BJ (cell line): ENCODE measurements at places on chromosomes 2 and 18.

- DNase-seq: no peak
Observed at GRCh38 chr2:26235089-26235488, 9.3 kb downstream of the HADHA start.

DNA sequence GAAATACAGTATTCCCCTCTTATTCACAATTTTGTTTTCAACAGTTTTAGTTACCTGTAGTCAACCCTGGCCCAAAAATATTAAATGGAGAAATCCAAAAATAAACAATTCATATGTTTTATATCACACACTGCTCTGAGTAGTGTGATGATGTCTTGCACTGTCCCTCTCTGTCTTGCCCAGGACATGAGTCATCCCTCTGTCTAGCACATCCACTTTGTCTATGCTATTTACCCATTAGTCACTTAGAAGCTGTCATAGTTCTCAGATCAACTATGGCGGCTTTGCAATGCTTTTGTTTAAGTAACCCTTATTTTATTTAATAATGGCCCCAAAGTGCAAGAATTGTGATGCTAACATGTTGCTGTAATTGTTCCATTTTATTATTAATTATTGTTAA lies 380.6 kb upstream of the REG3G start:
- DNase-seq: no peak

GRCh38 chr2:50535256-50535655 lies 496.7 kb downstream of the NRXN1 start:
- DNase-seq: no peak

DNA sequence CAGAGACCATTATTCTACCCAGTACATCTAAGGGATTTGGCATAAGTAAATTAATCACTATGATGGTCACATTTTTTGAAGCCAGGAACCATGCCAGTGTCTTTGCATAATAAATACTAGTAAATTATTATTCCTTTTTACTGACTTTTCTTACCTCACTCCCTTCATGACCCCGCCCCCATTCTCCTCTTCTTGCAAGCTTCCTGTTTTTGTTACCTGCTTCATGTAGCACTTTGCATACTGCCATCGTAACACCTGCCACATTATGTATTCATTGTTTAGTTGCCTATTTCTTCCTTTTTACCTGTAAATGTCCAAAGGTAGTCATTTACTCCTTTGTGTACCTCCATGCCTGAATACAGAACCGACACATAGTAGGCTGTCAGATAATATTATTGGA lies 309.5 kb downstream of the KIAA1328 start:
- no peak for DNase-seq

DNA sequence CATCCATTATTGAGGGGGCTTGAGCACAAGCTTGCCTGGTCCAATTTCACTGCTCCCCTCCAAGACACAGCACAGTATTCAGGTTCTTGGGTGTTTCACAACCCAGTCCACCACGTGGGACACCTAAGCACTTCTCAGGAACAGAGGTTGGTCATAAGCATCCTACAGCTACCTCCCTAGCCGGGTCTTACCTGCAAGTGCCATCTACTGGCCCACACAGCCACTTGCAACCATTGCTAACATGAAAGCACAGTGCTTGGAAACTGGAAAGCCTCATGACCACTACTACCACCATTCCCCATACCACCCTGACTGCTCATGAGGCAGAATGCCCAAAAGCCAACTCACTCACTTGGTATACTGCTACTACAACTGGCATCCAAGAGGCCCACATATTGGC lies 105.7 kb upstream of the RPRM start:
- no peak for DNase-seq

- no peak for DNase-seq
Observed at GRCh38 chr2:10561288-10562035, 113.3 kb upstream of the ODC1 start.

DNA sequence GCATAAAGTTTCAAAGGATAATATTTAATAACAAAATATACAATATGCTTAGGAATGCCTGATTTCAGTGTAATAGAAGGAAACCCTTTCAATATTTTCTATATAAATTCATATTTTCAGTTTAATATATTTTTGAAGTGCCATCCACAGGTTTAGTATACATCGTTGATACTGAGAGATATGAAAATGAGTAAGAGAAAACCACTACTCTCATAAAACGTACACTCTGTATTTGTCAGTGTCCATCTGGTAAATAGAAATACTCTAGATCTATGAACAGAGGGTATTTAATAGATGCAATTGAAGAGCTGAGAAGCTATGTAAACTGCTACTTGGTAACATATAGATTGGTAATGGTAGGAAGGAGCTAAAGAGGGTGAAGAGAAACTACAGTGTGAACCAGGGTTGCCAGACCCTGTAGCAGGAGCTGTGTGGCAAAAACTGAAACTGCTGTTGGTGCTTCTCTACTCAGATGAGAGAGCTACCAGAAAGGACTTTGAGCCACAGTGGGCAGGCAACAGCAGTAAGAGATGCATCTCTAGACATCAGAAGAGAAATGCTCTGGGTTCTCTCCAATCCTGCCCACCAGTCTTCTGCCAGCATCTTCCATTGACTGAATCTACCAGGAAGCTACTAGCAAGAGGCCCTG lies 187.4 kb downstream of the CCDC102B start:
- no peak for DNase-seq

DNA sequence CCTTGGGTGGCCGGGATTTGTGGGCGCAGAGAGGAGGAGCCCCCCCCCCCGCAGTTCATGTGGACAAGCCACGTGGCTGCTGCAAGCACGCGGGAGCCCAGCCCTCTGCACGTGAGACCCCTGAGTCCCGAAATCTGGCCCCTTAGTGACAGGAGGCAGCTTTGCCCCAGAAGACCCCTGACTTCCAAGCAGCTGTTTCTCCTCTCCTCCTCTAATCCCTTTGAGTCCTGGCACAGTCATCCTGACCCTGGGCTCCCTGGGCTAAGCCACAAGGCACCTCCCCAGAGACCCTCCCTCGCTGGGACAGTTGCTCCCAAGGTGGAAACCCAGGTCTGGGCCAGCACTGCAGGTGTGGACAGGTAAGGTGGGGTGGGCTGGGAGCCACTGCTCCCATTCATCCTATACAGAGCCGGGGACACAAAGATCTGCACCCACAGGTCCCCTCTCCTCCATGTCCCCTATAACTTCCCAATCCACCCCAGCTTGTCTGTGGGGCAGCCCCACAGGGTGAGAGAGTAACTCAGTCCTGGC lies 923 bp downstream of the TEKT4 start:
- DNase-seq: no peak

DNA sequence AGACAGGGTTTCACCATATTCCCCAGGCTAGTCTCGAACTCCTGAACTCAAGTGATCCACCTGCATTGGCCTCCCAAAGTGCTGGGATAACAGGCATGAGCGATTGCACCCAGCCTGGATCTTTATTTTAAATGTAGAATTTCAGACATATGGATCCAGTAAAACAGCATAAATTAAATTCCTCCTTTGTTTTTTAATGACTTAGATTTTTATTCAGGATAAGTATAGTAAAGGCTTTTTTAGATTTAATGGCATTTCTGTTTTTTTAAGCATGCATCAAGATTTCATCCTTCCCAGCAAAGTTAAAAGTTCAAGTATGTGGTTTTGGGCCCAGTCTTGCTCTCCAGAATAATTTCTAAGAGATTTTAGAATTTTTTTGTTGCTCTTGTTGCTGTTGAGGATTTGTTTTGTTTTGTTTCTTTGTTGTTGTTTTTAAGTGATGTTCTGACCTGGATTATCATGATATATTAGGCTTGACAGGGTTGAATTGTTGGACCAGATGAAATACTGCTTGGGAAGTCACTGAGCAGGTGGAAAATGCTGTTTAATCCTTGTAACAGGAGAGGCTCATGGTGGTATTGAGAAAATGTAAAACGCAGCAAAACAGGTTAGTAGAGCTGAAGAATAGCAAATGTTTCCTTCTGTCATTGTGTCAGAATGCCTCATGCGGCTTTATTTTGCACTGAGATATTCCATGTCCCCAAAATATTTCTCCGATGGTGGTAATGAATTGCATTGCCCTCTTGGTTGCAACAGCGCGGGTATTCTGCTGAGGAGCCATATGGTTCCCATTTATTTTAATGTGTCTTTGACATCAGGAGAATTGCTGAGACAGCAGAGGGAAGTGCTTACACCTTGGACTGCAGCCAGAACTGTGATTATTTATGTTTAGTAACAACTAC lies 147.9 kb downstream of the GALNT3 start:
- peak; percentile 41 for DNase-seq

GRCh38 chr18:21632393-21632792 lies 20.3 kb downstream of the SNRPD1 start:
- DNase-seq: no peak

DNA sequence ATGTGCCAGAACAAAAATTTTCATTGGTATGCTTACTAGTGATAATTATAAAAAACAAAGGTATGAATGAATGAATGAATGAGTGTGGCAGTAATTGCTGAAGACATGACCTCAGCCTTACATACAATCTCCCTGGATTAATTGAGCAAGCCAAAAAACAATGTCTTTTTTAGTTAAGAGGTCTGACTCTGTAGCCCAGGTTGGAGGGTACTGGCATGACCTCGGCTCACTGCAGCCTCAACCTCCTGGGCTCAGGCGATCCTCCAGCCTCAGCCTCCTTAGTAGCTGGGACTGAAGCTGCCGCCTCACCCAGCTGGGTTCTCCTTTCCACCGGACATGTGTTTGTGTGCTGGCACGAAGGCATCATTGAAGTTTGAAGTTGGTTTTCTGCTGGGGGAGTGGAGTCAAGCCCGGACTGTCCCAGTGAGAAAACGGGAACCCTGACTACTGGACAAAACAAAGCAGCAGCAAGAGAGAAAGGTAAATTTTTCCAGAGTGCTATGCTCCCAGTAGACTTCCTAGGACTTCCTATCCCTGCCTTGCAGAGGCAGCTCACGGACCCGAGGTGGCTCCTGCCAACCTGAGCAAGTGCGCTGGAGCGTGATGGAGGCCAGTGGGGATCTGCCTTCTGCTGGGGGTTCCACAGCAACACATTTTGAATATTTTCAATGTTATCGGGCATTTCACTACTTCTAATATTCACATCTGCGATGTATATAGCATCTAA lies 6.4 kb upstream of the IMP4 start:
- DNase-seq: no peak

- DNase-seq: no peak
Observed at GRCh38 chr2:148231858-148232257, 211.0 kb downstream of the MBD5 start.

DNA sequence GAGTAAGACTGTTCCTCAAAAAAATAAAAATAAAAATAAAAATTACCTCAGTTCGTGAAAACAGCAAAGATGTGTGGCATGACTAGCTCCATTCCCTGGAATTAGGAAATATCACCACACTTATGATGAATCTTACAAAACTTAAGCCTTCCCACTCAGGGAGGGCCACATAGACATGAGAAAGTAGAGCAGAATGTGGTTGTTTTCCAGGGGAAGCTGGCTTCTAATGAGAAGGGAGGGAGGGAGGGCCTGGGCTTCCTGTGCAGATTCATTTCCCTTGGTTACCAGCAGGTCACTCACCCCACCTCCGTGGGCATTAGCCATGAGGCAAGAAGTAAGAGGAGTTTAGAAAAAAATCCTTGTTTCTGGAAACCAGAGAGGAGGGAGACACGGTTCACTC lies 95.9 kb upstream of the RMDN2 start:
- peak; percentile 92 for DNase-seq

DNA sequence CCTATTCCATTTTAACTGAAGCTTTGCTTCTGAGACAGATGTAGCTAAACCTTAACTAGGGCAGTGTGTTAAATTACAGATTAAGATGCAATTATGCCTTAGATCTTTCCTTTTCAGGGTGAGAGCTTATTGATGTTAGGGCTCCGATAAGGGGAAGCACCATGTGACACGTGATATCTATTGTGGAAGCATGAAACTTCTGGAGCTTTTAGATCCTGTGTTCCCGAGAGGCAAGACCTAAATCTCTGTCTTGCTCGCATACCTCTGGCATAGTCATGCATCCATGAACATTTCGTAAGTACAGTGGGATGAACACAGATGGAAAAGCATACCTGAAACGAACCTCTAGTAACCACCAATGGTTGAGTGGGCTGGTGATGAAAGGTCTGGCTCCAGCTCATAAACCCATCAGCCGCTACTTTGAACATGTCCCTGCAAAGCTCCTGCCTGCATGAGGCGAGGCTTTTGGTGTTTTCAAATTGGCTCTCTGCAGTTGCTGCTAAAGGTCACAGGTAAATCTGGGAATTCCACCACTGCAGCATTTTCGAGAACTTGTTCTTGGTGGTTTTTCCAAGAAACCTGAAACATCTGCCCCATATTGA lies 3.7 kb upstream of the NRP2 start:
- no peak for DNase-seq

DNA sequence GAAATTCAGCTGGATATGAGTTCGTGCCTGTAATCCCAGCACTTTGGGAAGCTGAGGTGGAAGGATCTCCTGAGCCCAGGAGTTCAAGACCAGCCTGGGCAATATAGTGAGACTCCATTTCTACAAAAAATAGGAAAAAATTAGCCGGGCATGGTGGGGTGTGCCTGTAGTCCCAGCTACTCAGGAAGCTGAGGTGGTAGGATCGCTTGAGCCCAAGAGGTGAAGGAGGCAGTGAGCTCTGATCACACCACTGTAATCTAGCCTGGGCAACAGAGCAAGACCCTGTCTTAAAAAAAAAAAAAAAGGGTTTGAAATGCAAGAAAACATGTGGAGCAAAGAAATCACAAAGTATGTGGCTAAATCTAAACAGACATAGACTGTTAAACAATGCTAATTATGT lies 9.8 kb downstream of the CGREF1 start:
- DNase-seq: no peak

GRCh38 chr2:192298664-192299063 lies 103.9 kb upstream of the TMEFF2 start:
- no peak for DNase-seq

- DNase-seq: no peak
Observed at GRCh38 chr2:75287624-75288316, 88.5 kb upstream of the TACR1 start.

DNA sequence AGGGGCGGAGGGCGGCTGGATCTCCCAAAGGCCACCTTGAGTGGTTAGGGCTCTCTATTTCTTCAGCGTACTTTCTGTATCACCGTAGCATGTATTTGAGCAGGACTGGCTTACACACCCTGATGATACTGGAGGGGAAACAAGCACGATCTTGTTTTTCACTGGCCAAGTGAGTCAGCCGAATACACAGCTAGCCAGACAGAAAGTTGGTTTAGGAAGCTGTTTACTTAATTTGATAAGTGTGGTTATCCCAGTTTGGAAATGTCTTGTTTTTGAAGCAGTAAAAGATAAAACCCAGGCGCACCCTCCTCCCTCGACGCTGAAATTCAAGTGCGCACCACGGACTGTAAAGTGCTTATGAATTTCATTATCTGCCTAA lies 582 bp downstream of the RIOK3 start:
- peak; percentile 11 for DNase-seq
